Activated CD8-positive, alpha-beta T cell treated with anti-CD3 and anti-CD28 coated beads, Interleukin-2, amount 10 ng/mL, durations not matched to agents 7 days and 5 days (primary cell): ENCODE measurements at places on chromosomes 6 and 20.

- H3K36me3 ChIP-seq = no peaks in the 10 kb centered on the region
- H3K4me1 ChIP-seq = peaks cover 3% of the 10 kb centered on the region
- no peak overlapping the region for H3K27ac ChIP-seq
Observed at GRCh38 chr20:61886721-61887595, 178.7 kb downstream of the TAF4 start.

DNA sequence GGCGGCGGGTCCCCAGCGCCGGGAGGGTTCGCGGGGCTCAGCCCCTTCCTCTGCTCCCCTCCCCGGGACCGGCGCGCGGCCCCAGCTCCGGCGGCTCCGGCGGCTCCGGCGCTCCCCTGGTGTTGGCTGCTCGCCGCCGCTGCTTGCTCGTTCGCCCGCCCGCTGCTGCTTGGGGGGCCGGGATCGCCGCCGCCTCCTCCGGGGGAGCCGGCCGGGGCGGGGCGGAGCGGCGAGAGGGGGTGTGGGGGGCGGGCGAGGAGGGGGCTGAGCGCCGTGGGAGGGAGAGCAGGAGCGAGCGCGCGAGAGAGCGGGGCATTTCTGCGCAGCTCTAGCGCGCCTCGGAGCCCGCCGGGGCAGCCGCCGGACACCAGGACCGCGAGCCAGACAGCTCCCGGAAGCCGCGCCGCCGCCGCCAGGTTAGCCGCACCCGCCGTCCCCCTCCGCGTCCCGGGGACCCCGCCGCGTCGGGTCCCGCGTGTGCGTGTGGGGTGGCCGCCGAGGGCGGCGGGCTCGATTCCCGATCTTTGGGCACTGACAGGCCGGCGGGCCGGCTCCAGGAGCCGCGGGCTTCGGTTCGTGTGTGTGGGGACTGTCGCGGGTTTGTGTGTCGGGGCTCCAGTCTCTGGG is 62.0 kb upstream of the EPB41L1 start:
- DNase-seq = peak; percentile 22
- H3K4me1 ChIP-seq = peaks cover 14% of the 10 kb centered on the region
- peak overlapping the region; percentile 63 for H3K4me3 ChIP-seq
- H3K27ac ChIP-seq = peak overlapping the region; percentile 7
- H3K36me3 ChIP-seq = peaks cover 2% of the 10 kb centered on the region
- H3K27me3 ChIP-seq = peaks cover 44% of the 10 kb centered on the region

DNA sequence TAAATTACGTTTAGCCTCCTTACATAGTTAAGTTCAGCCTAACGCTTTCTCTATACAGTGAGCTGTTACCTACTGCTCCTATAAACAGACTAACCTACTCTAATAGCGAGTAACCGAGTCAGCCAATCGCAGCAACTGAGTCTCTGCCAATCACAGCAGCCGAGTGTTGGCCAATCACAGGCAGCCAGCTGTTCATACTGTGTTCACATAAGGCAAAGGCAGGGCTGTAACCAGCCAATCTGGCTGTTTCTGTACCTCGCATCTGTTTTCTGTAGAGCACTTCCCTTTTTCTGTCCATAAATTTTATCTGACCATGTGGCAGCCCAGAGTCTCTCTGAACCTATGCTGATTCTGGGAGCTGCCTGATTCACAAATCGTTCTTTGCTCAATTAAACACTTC is 263.9 kb upstream of the JARID2 start:
- no peak overlapping the region for H3K4me3 ChIP-seq
- H3K27ac ChIP-seq = no peak overlapping the region
- H3K4me1 ChIP-seq = no peaks in the 10 kb centered on the region
- no peaks in the 10 kb centered on the region for H3K36me3 ChIP-seq
- H3K27me3 ChIP-seq = peaks cover 14% of the 10 kb centered on the region

- no peak for DNase-seq
- no peaks in the 10 kb centered on the region for H3K4me1 ChIP-seq
- H3K27ac ChIP-seq = no peak overlapping the region
- H3K27me3 ChIP-seq = no peaks in the 10 kb centered on the region
Observed at GRCh38 chr20:14632906-14633305, 295.5 kb upstream of the FLRT3 start.
